ENCODE measurements at places on chromosomes 1 and 21. TPM values are rescaled to one million over a fixed set of nuclear protein-coding genes. Genes with fewer than 3 reads are reported as not detected.

GRCh38 chr1:151639466-151639865 is 27.6 kb downstream of the SNX27 start:
- peaks cover 12% of the 10 kb centered on the region for H3K4me1 ChIP-seq
- DNase-seq, result no peak
- H3K27ac ChIP-seq, result no peak overlapping the region
- H3K27me3 ChIP-seq, result no peaks in the 10 kb centered on the region
- no peaks in the 10 kb centered on the region for H3K36me3 ChIP-seq

DNA sequence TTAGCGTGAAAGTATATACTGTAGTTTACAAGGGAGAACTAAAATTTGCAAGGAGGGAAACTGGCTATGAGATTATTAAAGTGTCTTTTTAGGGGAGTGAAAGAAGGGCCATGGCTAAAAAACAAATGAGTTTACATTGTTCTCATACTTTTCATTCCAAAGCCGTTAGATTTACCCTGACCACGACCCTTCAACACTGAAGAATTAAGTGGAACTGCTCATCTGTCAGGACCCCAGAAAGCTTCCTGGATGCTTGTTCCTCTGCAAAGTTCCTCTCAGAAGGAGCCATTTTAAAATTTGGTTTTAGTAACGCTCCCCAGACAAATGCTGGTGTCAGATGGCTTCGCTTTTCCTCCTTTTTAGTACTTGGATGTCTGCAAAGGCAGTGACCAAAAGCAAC is 82.7 kb upstream of the ZBTB18 start:
- no peak overlapping the region for H3K4me3 ChIP-seq
- no peak overlapping the region for H3K27ac ChIP-seq
- H3K36me3 ChIP-seq, result no peaks in the 10 kb centered on the region
- no peaks in the 10 kb centered on the region for H3K4me1 ChIP-seq

- DNase-seq, result no peak
- H3K27ac ChIP-seq, result no peak overlapping the region
- H3K27me3 ChIP-seq, result no peaks in the 10 kb centered on the region
- no peak overlapping the region for H3K4me3 ChIP-seq
- H3K36me3 ChIP-seq, result no peaks in the 10 kb centered on the region
These were observed 28.8 kb downstream of the ZP4 start for GRCh38 chr1:237861944-237862343.

DNA sequence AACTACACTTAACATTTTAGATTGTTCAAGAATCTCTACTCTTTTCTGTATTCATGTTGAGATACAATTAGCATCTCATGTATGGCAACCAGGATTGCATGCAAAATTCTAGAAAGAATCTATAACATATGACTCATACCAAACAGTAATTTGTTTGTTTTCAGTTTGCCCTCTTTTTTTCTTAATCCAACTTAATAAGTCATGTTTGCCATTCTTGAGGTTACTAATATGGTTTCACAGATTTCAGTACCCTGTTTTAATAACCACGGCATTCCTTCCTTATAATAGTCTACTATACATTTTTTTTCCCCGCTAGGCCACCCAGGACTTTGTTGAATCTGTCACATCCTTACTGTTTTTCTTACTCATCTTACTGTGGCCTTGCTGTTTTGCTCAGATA is 140.8 kb downstream of the FMN2 start:
- DNase-seq, result no peak
- no peak overlapping the region for H3K4me3 ChIP-seq
- no peak overlapping the region for H3K27ac ChIP-seq
- no peaks in the 10 kb centered on the region for H3K36me3 ChIP-seq
- H3K4me1 ChIP-seq, result no peaks in the 10 kb centered on the region
- H3K27me3 ChIP-seq, result no peaks in the 10 kb centered on the region

GRCh38 chr1:29240400-29240837 is 4.1 kb downstream of the PTPRU start:
- no peak for DNase-seq
- no peak overlapping the region for H3K4me3 ChIP-seq
- peaks cover 6% of the 10 kb centered on the region for H3K4me1 ChIP-seq
- H3K27me3 ChIP-seq, result peaks cover 23% of the 10 kb centered on the region

DNA sequence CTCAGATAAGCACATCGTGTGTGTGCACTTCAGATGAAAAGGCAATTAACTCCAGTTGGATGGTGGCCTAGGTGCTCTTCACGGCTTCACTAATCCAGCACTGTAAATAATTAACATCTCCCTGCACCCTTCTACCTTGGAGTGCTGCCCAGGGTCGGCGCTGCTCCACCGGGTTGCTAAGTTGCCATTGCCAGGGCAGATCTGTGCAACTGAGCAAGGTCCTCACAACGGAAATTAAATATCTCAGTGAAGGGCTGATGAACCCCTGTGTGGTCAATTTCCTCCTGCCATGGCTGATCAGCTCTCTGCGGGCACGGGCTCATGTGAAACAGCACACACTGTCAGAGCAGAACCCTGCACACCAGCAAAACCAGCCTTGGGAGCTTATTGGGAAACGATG is 63.2 kb downstream of the SYDE2 start:
- no peaks in the 10 kb centered on the region for H3K36me3 ChIP-seq
- no peak overlapping the region for H3K4me3 ChIP-seq
- DNase-seq, result peak; percentile 88
- peaks cover 3% of the 10 kb centered on the region for H3K4me1 ChIP-seq

DNA sequence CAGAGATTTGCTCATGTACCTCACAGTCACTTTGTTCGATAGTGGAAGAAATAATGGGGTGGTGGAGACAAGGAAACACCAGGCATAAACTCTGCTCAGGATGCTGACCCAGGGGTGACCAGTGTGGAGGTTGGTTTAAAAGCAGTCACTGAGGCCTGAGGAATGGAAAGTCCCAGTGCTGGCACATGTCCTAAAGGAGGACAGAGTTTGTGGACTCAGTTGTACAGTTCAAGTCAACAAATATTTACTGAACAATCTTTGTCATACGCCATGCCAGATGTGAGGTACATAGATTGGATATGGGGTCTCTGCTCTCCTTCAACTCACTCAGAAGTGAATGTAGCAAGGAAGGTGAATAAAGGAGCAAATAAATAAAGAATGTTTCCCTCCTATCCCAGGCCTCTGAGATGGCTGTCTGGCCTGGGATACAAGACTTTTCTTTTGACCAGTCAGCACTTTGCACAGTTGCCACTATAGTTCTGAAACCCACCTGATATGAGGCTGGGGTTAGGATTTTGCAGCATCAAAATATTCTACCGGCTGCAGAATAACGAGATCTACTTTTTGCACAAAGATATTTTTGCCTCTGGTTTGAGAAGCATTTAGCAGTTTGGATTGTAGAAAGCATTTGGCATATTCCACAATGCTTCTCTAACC is 7.9 kb upstream of the GFI1 start:
- H3K27ac ChIP-seq, result no peak overlapping the region
- no peaks in the 10 kb centered on the region for H3K4me1 ChIP-seq
- no peaks in the 10 kb centered on the region for H3K27me3 ChIP-seq

DNA sequence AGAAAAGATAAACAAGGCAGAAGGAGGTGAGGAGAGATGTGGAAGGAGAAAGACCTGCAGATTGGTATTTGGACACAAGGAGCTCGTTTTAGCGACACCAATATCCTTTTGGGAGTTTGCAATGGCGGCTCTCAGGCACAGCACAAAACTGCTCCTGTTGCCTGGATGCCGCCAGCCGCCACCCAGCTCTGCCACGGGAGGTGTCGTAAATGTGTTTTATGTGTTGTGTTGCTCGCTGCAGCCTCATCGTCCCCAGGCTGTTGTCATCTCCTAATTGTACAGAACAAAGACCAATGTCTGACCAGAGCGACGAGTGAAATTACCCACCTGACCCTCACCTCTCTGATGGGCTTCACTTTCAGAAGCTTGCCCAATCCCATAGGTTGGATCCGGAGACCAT is 96.6 kb upstream of the ZNF281 start:
- H3K36me3 ChIP-seq, result no peaks in the 10 kb centered on the region
- no peaks in the 10 kb centered on the region for H3K4me1 ChIP-seq
- DNase-seq, result no peak
- H3K27ac ChIP-seq, result no peak overlapping the region

DNA sequence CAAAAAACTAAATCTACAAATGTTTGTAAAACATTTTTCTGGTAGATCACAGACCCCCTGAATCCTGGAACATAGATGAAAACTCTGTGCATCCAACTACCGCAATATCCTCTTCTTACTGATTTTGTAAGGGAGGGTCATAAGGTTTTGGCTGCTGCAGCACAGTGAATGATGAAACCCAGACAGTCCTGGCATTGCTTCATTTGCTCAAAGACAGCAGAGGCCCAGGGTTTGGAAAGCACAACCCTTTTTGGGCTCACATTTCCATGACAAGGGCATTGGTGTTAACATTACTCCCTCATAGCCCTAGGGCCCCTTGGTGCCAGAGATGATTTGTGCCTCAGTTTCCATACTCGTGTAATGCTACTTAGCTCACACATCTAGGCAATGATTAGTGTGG is 51.2 kb downstream of the PLXNA2 start:
- no peak overlapping the region for H3K27ac ChIP-seq
- H3K27me3 ChIP-seq, result no peaks in the 10 kb centered on the region
- DNase-seq, result no peak
- no peaks in the 10 kb centered on the region for H3K36me3 ChIP-seq
- no peak overlapping the region for H3K4me3 ChIP-seq

GRCh38 chr1:209805875-209806760 is at the start of gene IRF6:
IRF6 (minus strand) TSS chr1:209806142; CDS start chr1:209801413, 4,729 bp downstream.
- no peaks in the 10 kb centered on the region for H3K36me3 ChIP-seq
- H3K27me3 ChIP-seq, result no peaks in the 10 kb centered on the region
- H3K27ac ChIP-seq, result peak within 1 kb of the TSS; percentile 60
- H3K4me3 ChIP-seq, result peak within 1 kb of the TSS; percentile 59
- no peaks in the 10 kb centered on the region for H3K4me1 ChIP-seq

- no peak for DNase-seq
- no peaks in the 10 kb centered on the region for H3K4me1 ChIP-seq
- no peaks in the 10 kb centered on the region for H3K27me3 ChIP-seq
- no peak overlapping the region for H3K4me3 ChIP-seq
- H3K36me3 ChIP-seq, result no peaks in the 10 kb centered on the region
These were observed 16.9 kb upstream of the COL11A1 start for GRCh38 chr1:103125219-103125618.

GRCh38 chr1:160682983-160683865 is 28.4 kb downstream of the CD48 start:
- H3K4me3 ChIP-seq, result no peak overlapping the region
- H3K27ac ChIP-seq, result no peak overlapping the region
- no peak for DNase-seq
- no peaks in the 10 kb centered on the region for H3K27me3 ChIP-seq

GRCh38 chr1:6183520-6183989 is 3.4 kb upstream of the CHD5 start:
- DNase-seq, result no peak
- H3K4me3 ChIP-seq, result no peak overlapping the region
- H3K4me1 ChIP-seq, result no peaks in the 10 kb centered on the region
- peaks cover 21% of the 10 kb centered on the region for H3K27me3 ChIP-seq

GRCh38 chr1:174965362-174966007 is 34.3 kb upstream of the CACYBP start:
- no peaks in the 10 kb centered on the region for H3K36me3 ChIP-seq
- peak; percentile 62 for DNase-seq
- peaks cover 17% of the 10 kb centered on the region for H3K4me1 ChIP-seq
- no peaks in the 10 kb centered on the region for H3K27me3 ChIP-seq
- peak overlapping the region; percentile 62 for H3K27ac ChIP-seq
- H3K4me3 ChIP-seq, result no peak overlapping the region

DNA sequence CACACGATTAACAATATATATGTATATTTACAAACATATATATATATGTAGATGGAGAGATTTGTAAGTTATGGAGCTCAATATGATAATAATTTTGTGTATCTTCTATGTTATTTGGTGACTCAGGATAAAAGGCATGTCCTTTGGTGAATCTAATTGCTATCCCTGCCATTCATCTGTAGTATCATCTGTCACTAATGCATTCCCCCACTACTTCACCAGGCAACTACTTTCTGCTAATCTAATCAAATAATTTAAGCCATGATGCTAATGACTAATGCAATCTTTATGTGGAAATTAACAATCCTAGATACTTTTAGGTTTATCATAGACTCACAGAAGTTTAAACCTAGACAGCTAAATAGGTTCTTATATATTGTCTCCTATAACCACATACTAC is 1074.5 kb downstream of the PLA2G4A start:
- H3K4me3 ChIP-seq, result no peak overlapping the region
- H3K36me3 ChIP-seq, result no peaks in the 10 kb centered on the region
- no peaks in the 10 kb centered on the region for H3K4me1 ChIP-seq
- no peak overlapping the region for H3K27ac ChIP-seq
- DNase-seq, result no peak

DNA sequence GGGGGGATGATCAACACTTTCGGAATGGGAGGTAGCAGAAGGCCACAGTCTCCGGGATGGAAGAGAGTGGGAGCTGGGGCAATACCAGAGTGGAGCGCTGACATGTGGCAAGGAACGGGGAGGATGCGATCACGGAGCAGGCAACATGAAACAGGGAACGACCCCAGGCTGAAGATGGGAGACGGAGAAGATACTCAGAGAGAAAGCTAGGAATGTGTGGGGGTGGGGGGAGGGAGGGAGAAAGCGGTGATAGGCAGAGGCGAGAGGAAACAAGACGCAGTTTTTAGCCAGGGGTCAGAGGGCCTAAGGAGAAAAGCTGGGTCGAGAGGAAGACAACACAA is 577 bp downstream of the RAB3GAP2 start:
- peak overlapping the region; percentile 82 for H3K4me3 ChIP-seq
- no peaks in the 10 kb centered on the region for H3K36me3 ChIP-seq
- DNase-seq, result peak; percentile 23

DNA sequence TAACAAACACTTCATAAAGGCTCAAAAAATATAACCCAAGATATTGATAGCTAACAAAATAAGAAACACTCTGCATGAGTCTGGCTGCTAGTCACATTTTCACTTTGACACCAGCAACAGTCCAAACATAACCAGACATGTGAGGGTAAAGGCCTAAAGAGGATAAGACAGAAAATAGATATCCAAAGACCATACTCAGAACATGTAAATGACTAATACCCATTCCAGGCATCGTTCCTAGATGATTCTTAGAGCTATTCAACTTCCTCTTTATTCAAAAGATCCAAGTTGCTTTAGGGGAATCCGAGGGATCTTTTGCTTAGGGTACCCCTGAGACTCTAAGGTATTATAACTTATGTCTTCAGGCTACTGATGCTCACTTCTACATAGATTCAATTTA is 5.1 kb downstream of the COL24A1 start:
- H3K27me3 ChIP-seq, result peaks cover 20% of the 10 kb centered on the region
- H3K4me3 ChIP-seq, result no peak overlapping the region
- no peak overlapping the region for H3K27ac ChIP-seq
- no peaks in the 10 kb centered on the region for H3K4me1 ChIP-seq
- H3K36me3 ChIP-seq, result no peaks in the 10 kb centered on the region
- no peak for DNase-seq

The CLDN17 gene
- total RNA-seq, result not detected

The BRINP2 gene
- total RNA-seq, result not detected

The CFAP126 gene
- total RNA-seq, result not detected

The VCAM1 gene
- 7.4 TPM for total RNA-seq

The UCHL5 gene
- total RNA-seq, result 33.9 TPM

The KIRREL1 gene
- total RNA-seq, result 5.8 TPM

The TIE1 gene
- total RNA-seq, result 5.1 TPM

Measured in colonic mucosa (tissue), 4 donors.